Caki2 (cell line): ENCODE measurements at places on chromosomes 5 and 9.

DNA sequence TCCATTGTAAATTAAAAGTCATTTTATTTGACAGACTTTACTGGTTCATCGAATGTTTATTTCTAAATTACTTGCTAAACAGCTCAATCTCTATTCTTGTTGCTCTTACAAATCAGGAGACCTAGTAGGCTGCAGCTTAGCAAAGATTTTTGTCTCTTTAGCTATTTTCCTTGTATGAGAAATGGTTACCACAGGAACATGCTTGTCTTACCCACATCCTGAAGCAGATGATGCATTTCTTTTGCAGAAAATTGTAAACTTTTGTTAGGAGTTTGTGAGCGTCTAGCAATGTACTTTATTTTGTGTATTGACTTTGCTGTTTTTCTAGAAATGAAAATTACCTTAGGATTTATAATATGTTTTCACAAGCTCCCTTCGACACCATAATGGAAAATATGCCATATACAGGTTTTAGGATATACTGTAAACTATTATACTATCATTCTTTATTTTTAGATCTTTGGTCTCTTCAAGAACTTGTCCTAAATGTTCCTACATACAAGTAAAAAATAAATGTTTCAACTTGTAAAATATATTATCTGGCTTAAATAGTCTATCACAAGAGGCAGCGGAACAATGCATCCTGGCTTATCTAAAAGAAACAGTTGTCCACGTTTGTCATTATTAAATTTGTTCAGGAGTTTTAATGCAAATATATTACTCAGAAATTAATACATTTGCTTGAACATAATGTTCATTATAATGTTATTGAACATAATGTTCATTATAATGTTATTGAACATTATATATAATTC is 54.1 kb downstream of the SPEF2 start:
- no peak for DNase-seq

- no peak for DNase-seq
These were observed 232.6 kb downstream of the EPB41L4A start for GRCh38 chr5:112186401-112186990.

GRCh38 chr5:124604419-124604818 is 142.0 kb downstream of the ZNF608 start:
- DNase-seq: no peak

DNA sequence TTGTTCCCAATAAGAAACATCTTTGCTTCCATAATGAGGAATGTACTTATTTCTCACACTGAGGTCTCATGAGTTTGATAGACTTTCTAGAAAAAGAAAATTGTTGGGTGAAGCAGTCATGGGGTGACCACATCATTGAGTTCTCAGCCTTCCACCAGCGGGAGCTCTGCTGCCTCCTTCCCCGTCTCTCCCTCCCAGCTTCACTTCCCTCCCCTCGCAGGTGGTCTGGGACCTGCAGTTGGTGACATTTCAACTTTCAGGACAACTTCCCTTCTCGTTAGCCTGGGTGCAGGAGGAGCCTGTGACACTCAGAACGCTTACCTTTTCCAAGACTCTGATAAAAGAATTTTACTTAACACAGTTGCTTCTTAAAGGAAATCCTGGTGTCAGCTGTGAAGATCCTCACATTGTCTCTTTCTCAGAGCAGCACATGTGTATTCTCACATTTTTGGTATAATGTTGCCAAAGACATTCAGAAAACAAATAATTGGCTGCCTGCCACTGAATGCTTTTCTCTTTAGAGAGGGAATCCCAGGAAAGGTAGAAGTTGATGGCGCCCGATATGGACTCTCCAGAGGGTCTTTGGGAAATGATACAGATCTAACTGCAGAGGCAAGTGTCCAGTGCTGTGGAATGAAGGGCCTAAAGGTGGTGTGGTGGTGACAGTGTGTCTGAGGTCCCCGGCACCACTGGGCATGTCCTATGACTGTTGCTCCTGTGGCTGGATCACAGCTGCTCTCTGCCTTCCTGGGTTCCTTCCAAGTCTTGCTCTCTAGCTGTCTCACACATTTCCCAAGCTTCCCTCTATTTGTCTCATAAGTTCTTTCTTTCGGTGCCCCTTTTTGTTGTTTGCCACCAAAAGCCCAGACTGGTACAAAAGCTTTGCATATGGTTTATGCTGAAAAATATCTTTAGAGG is 238.1 kb downstream of the GAS1 start:
- no peak for DNase-seq

DNA sequence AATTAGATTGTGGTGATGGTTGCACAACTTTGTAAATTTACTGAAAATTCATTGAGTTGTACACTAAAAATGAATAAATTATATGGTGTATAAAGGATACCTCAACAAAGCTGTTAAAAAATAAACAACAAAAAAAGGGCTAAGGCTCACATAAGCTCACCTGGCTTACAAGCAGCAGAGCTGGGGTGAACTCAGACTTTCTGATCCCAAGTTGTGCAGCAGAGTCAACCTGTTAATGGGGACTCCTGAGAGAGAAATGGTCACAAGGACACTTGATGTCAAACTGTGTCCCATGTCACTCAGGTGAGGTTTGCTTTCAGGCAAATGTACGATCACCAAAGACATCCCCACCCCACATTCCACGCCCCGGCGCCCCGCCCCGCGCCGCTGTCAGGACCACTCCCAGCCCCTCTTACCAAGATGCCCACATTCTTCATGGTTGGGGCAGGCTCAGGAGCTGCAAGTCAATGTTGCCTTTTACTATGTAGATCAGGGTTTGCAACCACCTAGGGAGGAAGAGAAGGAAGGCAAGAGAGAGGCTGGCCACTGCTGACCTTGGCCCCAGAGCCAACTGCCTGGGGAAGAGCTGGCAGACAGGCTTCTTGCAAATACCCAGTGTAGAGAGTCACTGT is 22.4 kb upstream of the SLC36A1 start:
- DNase-seq: no peak

DNA sequence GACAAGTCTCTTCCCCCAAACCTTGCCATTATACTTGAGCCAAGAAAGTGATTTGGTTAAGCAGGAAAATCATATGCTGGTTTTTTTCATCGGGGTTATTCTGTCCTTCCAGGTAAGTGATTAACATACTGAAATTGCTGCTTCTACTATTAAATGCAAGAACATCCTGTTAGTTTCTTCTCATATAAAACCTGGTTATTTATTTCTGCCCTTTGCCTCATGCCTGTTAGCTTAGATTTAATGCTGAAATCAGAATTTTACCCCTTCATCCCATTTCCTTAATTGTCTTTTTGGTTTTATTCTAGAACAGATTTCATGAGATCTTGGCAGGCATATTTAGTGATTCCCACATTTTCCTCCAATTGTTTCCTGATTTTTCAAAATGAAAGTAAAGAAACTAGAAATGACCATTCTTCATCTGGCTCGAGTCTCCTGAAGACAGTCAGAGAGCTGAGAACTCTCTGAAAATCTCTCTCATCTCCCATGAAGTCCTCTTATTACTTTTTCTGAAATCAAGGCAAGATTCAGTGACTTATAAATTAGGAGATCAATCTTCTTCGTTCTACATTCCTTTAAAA is 132.9 kb downstream of the NFIB start:
- no peak for DNase-seq
